ENCODE measurements at places on chromosomes 4 and X.

- DNase-seq: no peak
Measured at GRCh38 chrX:14027511-14028019, 2.1 kb downstream of the GEMIN8 start.

GRCh38 chr4:168743601-168744000 lies 246.7 kb downstream of the PALLD start:
- DNase-seq: no peak

GRCh38 chr4:122458625-122459024 lies 2.1 kb upstream of the IL2 start:
- no peak for DNase-seq

- DNase-seq: no peak
Measured at GRCh38 chr4:180532691-180533090, 1710.5 kb upstream of the TENM3 start.

GRCh38 chrX:136961594-136962135 lies 72.1 kb downstream of the GPR101 start:
- no peak for DNase-seq

Data from NCI-H526 treated with DMSO at 0.1 percent for 48 hours (cell line).